ENCODE measurements at places on chromosomes 7 and 10.
A peak's percentile ranks its signal among the peaks of the same experiment; 100 is the strongest.

GRCh38 chr7:44325201-44325671 lies at the start of gene CAMK2B:
Gene CAMK2B, minus strand, starts transcription at chr7:44325594. Its CDS starts 173 bp downstream, at chr7:44325421.
- DNase-seq: no peak

- no peak for DNase-seq
Measured at GRCh38 chr7:18558503-18558902, 63.0 kb downstream of the HDAC9 start.

DNA sequence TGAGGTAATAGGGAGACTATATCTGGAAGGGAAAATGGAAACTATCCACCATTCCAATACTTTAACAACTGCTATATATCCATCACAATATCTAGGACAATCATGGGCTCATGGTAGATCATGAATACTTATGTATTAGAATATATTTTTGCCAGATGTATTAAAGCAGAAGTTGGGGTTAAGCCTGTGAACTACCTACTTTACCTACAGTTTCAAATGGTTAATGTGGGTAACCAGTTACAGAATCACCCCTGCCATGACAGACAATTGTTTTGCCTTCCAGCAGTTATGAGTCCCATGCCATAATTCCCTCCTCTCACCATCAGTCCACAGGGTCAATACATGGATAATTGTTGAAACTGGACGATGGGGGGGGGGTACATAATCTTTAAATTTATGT lies 29.9 kb upstream of the RAPGEF5 start:
- DNase-seq: no peak

- DNase-seq: no peak
Measured at GRCh38 chr7:6650521-6651011, 13.4 kb downstream of the ZNF316 start.

DNA sequence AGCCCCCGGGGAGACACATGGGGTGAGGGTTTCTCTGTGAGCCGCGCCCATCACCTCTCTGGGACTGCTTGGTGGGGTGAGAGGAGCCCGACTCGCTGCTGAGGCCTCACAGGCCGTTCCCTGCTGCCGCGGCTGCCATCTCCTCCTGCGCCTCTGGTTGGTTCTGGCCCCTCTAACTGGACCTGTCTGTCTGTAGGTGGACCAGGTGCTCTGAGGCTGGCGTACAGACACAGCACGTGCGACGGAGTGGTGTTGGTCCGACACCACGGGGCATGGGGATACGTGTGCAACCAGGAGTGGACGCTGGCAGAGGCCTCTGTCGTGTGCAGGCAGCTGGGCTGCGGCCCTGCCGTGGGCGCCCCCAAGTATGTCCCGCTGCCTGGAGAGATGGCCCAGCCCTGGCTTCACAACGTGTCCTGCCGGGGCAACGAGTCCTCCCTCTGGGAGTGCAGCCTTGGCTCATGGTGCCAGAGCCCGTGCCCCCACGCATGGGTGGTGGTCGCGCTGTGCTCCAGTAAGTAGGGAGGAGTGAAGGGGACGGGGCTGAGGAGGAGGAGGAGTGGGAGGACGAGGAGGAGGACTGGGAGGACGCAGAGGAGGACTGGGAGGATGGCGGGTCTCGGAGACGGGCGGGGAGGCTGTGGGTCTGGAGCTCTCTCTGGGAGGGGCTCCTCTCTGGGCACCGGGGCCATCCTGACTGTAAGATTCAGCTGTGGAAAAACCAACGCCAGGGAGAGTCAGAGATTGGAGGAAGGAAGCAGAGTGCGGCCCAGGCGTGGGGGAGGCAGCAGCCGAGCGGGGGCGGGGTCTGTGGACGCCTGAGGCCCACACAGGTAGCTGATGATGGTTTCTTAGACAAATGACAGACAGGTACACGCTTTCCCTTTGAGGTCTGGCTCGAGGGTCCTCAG lies 2.6 kb downstream of the SCART1 start:
- DNase-seq: no peak

DNA sequence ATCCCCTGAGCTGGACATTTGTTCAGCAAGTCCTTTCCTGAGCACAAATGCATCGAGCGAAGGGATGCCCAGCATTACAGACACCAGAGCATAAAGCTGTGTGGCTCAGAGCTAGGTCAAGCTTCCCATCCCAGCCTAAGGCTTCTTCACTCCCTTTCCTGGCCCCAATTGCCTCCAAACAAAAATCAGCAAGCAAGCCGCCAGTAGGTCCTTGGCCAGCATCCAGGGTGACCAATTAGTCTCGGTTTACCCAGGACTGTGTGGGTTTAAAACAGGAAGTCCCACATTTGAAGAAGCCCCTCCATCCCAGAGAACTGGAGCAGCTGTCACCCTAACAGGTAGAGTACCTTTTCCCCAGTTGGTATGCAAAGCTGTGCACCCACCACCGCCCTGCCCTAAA lies 51.2 kb downstream of the PRKAG2 start:
- no peak for DNase-seq

- DNase-seq: no peak
Measured at GRCh38 chr7:96188591-96188991, 133.3 kb downstream of the SLC25A13 start.

GRCh38 chr7:35576031-35576573 lies 118.8 kb downstream of the HERPUD2 start:
- no peak for DNase-seq

DNA sequence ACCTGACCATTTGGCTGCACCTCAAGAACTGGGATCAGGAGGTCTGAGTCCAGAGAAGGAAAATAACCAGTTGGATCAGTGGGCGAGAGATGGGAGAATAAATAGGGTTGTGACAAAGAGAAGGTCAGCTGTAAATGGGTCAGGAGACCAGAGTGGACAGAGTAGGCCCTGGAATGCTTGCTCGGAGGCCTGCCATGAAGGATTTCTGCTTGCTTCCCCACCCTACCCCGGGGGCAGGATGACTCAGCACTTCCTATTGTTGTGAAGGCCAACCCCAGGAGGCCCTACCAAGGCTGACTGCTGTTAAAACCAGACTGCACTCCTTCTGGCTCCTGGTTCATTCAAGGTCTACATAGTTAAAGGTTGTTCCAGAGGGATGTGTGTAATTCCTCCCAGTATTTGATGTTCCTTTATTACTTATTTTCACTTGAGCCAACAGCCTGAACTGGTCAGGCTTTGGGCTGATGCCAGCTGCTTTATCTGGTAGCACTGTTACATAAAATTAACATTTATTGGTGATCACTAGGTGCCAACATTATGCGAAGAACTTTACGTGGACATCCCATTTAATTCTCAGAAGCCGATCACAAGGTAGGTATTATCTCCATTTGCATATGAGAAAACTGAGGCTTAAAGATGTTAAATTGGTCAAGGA lies 27.3 kb upstream of the IFRD1 start:
- peak; percentile 11 for DNase-seq

DNA sequence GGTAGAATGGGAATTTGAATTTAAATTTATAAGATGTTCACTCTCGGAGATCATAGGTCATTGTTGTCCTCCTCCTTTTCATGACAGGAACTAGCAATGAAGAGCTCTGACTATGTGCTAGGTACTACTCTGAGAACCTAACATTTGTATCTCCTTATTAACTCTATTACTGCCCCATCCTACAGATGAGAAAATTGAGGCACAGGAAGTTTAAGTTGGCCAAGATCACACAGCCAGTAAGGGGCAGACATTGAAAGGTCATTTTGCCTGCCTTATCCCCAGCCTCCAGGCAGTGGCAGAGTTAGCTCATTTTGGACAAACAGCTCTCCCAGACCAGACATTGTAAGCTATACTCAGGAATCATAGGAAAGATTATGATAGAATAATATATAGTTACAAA lies 6.0 kb downstream of the SRGN start:
- DNase-seq: no peak

GRCh38 chr10:7417103-7417623 lies 6.3 kb upstream of the SFMBT2 start:
- DNase-seq: no peak

DNA sequence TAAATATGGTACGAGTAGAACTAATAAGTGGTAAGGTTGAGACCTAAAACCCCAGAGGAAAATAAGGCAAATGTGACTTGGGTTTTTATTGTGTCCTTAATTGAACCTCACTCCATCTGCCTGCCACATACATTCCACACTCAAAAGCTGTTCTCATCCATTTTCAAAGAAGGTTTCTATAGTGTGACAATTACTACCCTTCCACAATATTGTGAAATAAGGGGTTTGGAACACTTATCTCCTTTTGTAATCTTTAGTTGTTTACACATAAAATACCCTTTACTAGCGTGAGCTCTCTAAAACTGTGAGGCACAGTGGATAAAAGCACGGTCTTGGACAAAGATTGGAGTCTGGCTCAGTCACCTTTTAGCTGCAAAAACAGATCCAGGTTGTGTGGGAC lies 166.6 kb downstream of the THSD7A start:
- no peak for DNase-seq

DNA sequence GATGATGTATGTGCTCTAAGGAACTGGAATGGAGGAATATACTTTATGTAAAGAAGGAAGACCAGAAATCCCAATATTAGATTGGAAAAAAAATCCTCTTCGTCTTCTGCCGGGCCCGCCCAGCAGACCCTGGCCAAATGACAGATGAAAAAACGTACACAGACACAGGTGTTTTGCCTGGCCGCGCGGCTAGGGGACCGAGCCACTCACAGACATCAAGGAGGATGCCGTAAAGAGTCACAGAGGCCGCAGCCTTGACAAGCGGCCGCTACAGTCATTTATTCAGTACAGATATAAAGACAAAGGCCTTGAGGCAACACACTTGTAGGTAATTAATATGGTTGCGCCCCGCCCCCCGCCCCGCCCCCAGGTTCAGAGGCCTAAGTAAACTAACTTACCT lies 594.1 kb downstream of the GRM8 start:
- DNase-seq: no peak

- DNase-seq: no peak
Measured at GRCh38 chr7:76424413-76425111, at the start of gene ZP3. Gene ZP3, plus strand, starts transcription at chr7:76424950. Its CDS starts 15 bp downstream, at chr7:76424965.

DNA sequence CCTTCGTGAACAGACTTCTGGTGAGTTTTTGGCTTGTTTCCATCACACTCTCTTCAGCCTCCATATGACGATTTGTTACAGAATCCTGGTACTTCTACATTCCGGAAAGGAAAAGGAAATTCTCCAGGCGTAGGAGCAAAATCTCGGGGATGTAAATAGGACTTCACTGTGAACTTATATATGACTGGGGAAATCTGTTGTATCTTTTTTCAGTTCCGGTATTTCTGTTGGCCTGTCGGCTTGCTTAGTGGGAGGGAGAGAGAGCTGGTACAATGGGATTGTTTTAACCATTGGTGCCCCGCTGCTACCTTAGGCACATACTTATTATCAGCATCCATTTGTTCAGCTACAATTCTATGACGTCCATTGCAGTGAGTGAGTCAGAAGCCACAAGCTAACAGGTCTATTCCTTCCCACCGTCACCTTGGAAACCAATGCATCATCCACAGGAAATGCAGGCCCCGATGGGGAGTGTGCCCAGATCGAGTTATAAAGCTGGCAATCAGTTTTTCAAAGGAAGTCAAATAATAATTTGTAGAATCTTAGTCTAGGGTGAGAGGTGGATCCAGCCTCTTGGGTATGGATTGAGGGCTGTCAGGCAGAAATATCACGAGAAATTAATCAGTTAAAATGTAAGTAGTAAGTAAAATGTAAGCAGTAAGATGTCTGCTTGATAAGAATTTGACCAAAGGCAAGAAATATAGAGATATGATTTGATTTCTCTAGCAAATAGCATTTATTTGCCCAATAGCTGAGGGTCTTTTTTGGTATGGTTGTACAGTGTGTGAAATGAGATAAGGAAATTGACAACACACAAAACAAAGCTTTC lies 92.0 kb upstream of the MKLN1 start:
- no peak for DNase-seq

DNA sequence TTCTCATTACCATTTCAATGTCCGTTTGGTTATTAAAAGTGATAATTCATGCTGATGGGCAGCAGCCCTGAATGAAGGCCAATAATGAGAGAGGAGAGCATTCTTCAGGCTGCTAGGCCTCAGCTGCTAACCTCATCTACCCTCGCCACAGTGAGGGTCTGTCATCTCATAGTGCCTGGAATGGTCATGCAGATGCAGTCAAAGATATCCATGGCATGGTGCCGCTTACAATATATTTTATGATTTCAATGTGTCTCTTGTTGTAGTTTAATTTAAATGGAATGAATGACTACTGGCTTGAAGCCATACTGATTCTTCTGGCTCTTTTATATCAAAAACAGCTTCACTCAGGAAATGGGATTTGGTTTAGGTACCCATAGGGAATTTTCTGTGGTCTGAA lies 126.9 kb downstream of the SLC16A9 start:
- no peak for DNase-seq

- DNase-seq: no peak
Measured at GRCh38 chr7:121420976-121421375, 24.9 kb upstream of the FAM3C start.

GRCh38 chr7:37100735-37101331 lies 347.8 kb downstream of the ELMO1 start:
- no peak for DNase-seq

DNA sequence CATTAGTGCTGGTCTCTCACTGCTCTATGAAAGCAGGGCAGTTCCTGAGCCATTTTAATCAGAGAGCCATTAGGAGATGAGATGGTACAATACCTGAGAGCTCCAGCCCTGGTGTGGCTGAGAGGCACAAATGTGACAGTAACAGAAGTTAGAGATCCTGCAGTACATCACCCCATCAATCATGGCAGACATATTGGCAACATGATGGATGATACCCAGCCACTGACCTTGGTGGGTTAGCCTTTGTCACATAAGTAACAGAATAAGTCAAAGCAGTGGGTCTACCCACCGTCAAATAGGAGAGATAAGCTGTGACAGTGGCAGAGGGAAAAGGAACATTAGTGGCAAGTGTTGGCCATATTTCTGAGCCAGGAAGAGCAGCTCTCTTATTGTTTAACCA lies 53.3 kb upstream of the NXPH1 start:
- no peak for DNase-seq

- no peak for DNase-seq
Measured at GRCh38 chr10:3750854-3751253, 34.2 kb downstream of the KLF6 start.

DNA sequence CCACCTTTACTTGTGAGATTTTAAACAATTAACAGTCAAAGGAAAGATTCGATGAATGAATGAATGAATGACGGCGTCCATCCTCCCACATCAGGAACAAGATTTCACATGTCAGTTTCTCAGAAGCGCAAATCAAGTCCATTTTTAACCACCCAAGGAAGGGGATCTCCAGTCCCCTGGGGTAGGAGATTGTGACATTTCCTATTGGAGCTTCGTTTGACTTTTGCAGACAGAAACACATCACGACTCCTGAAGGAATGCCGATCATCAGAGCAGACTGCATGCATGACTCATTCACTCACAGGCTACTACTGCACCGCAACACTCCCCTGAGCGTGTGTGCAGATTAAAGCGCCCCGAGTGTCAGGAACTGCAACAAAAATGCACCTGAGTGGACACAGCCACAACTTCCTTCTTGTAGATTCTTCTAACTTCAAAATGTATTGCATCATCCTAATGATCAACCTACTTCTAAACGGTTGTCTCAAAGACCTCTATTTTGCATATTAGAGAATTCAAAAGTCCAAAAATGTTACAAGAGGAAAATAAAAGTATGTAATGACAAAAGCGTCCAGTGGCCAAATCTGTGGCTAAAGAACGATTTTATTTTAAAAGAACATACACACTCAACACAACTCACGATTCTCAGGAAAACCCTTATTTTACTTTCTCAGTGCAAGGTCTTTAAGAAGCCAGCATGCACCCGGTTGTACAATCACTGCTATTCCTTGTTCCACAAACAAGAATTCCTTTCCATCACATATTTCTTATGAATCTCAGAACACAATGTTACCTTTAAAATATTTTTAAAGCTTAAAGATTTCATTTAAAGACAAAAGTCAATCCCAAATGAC lies 172.6 kb downstream of the FAM107B start:
- no peak for DNase-seq

- no peak for DNase-seq
Measured at GRCh38 chr10:98293550-98294269, 25.7 kb upstream of the LOXL4 start.

- DNase-seq: no peak
Measured at GRCh38 chr7:90298145-90299038, 22.7 kb downstream of the FAM237B start.

All from cerebellar nuclear complex (tissue), 1 donor.